Anterior cingulate cortex (tissue), 58 donors: ENCODE measurements at places on chromosomes 11 and 22.
A peak's percentile ranks its signal among the peaks of the same experiment; 100 is the strongest.

DNA sequence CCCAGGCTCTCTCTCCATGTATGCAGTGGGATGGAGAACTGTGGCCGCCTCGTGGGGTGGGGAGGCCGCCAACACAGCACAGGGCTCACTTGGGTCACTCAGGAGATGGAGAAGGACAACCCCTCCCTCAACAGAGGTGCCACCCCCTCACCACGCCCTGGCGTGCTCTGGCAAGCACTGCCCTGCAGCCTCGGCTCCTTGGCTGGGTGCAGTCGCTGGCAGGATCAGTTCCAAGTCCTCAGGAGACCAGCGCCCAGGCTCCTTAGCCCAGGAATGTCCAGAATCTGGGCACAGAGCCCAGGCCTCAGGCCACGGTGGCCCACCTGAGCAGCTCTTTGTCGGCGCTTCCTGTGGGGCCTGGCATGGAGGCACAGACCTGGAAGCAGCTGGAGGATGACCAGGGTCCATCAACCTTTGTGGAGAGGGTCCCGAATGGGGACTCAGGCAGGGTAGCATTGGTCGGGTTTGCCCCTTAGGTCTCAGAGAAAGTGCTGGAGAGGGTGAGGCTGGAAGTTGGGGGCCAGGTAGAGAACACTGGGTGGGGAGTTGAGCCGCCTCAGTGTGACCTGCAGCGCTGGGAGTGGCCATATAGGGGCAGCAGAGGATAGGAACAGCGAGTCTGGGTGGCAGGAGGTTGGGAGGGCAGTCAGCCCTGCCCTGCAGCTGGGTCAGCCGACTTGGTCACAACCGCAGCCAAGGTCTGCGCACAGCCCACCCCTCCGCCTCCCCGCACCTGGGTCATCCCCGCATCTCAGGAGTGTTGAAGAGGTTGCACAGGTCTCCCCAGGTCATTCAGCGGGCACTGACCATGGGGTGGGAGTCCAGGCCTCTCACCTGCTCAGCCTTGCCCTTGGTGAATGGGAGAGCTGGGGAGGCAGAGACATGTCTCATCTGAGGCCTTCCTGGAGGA lies 8.2 kb downstream of the SUSD2 start:
- DNase-seq = no peak

- DNase-seq = no peak
Observed at GRCh38 chr11:1060410-1060809, 14.3 kb upstream of the MUC2 start.

- DNase-seq = peak; percentile 55
Observed at GRCh38 chr11:119791701-119792151, 62.7 kb upstream of the NECTIN1 start.

DNA sequence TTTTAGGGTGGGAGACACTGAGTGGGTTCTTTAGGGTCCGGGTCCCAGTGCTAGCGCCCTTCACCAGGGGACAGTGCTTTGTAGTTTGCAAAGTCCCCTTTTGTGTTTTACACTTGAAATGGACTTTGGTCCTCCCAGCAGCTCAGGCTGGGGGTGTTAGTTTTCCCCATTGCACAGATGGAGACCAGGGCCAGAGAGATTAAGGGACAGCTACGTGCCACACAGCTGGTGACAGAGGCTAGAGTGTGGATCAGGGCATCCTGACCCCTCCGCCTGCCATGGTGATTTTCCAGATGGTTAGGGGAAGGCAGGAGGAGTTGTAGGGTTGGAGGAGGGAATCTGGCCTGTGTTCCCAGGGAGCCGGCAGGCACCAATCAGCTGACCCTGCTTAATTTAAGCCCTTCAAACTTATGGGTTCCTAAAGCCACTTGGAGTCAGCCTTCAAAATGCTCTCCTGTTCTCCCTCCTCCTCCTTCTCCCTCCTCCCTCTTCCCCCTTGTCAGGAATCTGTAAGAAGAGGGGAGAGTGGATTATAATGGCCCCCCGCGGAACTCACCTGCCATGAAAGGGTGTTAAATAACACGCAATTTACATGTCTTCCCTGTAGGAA lies 22.5 kb upstream of the MPPED1 start:
- no peak for DNase-seq

DNA sequence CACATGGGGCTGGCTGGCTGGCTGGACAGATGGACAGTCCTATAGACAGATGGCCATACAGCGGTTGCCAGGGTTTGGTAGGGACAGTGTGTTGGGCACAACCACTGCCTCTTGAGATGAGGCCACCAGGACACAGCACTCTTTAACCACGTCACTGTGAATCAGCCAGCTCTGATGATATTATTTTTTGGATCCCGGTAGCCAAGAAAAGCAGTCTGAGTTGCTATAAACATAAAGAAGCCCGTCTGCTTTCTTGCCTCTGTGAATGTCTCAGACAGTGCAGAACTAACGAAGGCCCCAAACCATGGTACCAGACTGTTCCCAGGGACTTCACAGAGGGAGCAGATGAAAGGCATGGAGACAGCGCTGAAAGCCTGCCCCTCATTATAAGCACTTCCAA lies 115.9 kb upstream of the CSNK2A3 start:
- no peak for DNase-seq

DNA sequence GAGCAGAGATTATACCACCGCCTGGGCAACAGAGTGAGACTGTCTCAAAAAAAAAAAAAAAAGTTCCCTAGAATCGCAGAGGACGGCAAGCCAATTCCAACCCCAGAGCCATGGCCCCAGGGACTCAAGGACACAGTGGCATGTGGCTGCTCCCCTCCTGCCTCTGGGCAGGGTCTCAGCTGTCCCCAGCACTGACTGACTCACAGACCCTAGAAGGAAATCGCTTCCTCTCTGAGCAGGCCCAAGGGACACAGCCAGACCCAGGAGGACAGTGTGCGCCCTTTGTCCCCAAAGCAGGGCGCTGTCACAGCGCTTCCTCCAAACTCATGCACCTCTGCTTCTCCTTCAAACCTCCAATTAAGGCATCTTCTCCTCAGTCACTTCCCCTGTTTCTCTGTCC lies 2.3 kb downstream of the PACSIN3 start:
- DNase-seq = no peak

DNA sequence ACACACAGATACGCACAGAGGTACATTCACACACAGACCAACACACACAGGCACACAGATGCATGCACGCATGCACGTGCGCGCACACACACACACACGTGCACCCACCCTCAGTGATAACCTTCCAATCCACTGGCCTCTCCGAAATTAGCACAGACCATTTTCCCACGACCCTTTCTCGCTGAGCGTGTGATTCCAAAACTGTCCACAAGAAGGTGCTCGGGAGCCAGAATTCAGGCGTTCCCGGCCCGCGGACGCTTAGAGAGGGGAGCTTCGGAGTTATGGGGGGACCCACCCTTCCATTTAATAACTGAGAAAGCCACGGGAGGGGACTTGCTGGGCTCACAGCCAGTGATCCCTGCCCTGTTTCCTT lies 33.8 kb upstream of the SLC35C1 start:
- DNase-seq = peak; percentile 44

DNA sequence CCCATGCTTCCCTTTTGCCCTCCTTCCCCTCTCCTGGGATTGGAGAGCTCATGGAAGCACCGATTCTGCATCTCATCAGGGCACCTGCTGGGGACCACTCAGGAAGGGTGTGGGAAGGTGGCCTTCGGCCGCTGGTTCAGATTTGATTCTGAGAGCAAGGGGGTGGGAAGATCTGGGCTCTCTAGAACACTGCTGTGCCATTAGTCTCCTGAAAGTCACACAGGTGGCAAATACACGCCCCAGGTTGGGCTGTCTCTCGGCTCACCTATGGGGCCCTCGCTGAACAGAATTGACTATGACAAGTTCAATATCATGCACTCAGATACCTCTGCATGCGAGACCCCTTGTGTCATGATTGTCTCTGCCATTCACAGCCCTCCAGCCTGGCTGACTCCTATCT lies 12.8 kb upstream of the APOBEC3A start:
- no peak for DNase-seq

- no peak for DNase-seq
Observed at GRCh38 chr11:66107600-66108510, 37.8 kb downstream of the PACS1 start.

GRCh38 chr11:130146796-130147195 lies 12.8 kb upstream of the ST14 start:
- DNase-seq = no peak

DNA sequence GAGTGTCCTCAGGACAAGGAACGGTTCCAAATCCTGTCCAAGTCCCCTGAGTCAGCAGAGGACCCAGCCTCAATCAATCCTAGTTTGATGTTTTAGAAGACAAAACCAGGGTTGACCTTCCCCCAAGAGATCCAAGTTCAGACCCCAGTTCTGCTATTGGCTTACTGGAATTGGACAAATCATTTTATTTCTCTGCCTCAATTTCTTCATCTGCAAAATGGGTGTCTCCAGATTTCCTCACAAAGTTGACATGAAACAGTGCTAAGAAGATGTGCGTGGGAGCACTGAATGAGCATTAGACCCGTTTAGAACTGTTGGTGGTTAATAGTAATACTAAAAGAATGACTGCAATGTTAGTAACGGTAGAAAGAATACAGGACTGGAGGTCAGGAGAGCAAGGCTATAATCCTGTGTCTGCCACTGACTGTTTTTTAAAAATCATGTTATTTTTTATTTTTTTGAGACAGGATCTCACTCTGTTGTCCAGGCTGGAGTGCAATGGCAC lies 32.8 kb upstream of the SCUBE1 start:
- DNase-seq = no peak

- no peak for DNase-seq
Observed at GRCh38 chr11:31795706-31796498, 15.2 kb downstream of the PAX6 start.

- no peak for DNase-seq
Observed at GRCh38 chr11:90890347-90890746, 667.5 kb upstream of the CHORDC1 start.

GRCh38 chr11:120205596-120206161 lies 5.2 kb upstream of the OAF start:
- no peak for DNase-seq

DNA sequence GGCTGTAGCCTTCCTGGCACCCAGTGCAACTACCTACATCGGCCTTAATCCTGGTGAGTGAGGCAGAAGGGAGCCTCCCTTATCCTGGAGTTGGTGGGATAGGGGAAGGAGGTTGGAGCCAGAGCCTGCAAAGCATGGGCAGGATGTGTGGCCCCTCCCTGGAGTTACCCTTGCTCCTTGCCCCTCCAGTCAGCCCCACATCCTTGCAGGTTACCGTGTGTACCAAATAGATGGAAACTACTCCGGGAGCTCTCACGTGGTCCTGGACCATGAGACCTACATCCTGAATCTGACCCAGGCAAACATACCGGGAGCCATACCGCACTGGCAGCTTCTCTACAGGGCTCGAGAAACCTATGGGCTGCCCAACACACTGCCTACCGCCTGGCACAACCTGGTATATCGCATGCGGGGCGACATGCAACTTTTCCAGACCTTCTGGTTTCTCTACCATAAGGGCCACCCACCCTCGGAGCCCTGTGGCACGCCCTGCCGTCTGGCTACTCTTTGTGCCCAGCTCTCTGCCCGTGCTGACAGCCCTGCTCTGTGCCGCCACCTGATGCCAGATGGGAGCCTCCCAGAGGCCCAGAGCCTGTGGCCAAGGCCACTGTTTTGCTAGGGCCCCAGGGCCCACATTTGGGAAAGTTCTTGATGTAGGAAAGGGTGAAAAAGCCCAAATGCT lies 3.9 kb downstream of the SMPD1 start:
- DNase-seq = no peak

DNA sequence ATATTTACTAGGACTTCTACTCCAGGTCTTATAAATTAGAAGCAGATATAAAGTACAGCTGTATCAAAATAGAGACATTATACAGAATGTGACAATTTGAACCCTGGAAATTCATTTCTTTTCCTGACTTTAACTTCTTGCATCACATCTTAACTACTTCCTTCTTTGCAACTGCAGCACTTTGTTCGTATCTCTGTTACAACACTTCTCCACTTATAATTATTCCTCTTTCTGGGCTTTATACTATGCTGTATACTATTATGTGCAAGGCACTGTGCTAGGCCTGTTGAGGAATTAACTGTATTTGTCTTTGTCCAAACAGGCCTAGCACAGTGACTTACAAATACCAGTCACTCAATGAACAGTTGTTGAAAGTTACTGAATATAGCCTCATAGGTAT lies 1.8 kb upstream of the SLC36A4 start:
- DNase-seq = no peak

GRCh38 chr11:60077216-60077817 lies 11.1 kb upstream of the MS4A2 start:
- DNase-seq = no peak

DNA sequence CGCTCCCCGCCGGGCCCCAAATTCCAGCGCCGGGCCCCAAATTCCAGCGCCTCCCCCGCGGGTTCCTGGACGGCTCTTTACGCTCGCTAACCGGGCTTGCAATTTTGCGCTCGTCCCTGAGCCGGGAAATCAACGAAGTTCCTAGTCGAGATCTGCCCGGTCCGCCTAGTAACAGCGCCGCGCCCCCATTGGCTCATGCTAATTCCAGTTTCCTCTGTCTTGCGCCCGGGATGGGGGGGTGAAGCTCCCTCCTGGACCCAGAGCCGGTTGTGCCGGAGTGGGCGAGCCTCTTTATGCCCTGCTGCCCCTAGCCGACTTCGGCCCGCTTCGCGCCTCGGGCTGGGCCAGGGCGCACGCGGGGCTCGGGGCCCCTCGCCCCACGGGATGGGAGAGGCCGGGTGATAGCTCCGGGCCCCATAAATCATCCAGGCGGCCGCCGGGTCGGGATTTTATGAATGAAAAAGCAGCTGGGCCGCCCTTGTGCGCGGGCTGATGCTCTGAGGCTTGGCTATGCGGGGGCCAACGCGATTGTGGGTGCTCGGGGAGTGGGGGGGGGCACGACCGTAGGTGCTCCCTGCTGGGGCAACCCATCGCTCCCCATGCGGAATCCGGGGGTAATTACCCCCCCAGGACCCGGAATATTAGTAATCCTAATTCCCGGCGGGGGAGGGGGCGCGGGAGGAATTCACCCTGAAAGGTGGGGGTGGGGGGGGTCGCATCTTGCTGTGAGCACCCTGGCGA lies 1.8 kb upstream of the CCND1 start:
- peak; percentile 14 for DNase-seq

DNA sequence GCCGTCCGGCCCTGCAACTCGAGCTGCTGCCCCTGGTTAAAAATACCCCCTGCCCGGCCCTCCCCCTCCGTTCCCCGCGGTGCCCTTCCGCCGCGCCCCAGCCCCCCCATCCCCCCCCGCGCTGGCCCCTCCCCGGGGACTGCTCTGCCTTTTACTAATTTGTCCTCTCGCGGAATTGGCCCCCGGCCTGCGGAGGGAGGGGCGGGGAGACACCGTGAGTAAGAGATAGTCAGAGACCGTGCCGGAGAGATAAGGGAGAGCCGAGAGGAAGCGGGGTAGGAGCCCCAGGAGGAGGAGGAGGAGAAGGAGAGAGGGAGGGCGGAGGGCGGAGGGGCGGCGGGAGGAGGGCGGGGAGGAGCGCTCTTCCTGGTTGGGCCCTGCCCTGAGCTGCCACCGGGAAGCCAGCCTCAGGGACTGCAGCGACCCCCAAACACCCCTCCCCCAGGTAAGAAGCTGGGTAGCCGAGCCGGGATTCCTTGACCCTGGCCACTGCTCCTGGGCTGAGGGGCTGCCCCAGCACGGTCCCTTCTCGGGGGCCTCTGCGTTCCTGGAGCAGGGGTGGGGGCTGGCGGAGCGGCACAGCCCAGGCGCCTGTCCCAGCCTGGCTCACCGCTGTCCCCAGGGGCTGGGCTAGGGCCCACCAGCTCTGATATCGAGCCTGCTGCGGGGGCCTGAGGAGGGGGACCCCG lies at the start of gene CAPN1:
Gene CAPN1 (plus strand): TSS at position 360 of the 689 bp plus-strand sequence. CDS start 774 bp downstream, outside the sequence.
- DNase-seq = no peak
